ENCODE measurements at places on chromosomes 2 and 18.

DNA sequence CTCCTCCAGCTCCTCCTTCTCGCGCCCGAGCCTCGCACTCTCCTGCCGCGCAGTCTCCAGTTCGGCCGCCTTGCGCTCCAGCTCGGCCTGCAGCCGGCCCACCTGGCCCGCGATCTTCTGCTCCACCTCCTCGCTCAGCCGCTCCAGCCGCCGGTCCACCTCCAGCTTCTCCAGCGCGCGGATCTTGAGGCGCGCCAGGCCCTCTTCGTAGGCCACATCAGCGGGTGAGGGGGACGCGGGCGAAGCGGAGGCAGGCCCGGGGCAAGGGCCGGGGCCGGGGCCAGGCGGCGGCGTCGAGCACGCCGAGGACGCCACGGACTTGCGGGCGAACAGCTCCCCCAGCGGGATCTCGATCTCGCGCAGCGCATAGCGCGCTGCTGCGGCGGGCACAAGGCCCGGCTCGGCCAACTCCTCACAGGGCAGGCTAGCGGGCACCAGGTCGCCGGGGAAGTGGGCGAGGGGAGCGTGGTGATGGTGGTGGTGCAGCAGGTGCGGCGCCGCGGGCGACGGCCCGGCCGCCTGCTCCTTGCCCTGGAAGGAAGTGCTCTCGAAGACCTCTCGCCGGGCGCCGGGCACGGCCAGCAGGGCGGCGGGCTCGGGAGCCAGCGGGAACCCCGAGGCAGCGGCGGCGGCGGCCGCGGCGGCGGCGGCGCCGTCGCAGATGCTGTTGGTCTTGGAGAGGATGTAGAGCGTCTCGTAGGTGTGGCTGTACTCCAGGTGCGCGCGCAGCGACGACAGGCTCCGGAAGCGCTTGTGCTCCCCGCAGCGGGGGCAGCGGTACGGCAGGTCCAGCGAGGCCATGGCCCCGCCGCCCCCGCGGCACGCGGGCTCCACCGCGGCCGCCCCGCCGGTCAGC lies 15.2 kb downstream of the FBXO41 start:
- DNase-seq = peak; percentile 67

- DNase-seq = no peak
Observed at GRCh38 chr2:230552181-230552580, 136.2 kb downstream of the SP100 start.

GRCh38 chr2:42949125-42949524 lies 156.7 kb upstream of the HAAO start:
- DNase-seq = no peak

- peak; percentile 39 for DNase-seq
Observed at GRCh38 chr18:74598350-74599001, 806 bp downstream of the ZNF407 start.

- no peak for DNase-seq
Observed at GRCh38 chr2:224646242-224646846, 61.2 kb upstream of the CUL3 start.

DNA sequence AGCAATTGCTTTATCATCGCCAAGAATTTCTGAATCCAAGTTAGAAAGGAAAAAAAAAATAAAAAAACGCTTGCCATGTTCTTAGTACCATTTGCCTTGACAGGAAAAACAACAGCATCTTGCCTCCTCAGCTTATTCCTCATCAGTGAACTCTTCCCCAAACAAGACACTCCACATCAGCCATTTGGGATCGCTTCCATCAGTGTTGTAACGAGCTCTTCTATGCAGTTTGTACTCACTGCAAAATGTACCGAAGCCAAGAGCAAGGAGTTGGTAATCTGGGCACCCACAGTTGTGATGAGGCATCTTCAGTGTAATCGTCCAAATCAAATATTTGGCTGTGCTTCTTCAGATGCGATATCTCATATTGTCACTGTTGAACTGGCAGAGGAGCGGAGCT lies 503.7 kb downstream of the TMEM182 start:
- no peak for DNase-seq

DNA sequence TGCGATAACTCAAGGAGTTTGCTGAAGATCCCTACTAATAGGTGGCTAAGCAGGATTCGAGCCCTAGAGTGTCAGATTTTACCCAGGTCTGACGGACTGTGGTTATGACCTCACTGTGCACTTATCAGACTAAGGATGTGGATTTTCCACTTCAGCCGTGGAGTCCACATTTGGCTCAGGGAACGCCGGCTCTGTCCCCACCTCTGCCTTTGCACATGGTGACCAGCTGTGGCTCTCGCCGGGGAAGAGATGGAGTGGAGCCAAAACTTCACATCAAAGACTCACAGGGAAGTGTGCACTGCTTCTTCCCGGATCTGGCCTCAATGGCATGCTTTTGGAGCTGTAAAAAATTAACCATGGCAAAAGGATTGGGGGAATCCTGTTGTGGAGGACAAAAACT lies 249.3 kb upstream of the APCDD1 start:
- DNase-seq = no peak

- no peak for DNase-seq
Observed at GRCh38 chr18:21684731-21685130, 19.8 kb downstream of the ABHD3 start.

DNA sequence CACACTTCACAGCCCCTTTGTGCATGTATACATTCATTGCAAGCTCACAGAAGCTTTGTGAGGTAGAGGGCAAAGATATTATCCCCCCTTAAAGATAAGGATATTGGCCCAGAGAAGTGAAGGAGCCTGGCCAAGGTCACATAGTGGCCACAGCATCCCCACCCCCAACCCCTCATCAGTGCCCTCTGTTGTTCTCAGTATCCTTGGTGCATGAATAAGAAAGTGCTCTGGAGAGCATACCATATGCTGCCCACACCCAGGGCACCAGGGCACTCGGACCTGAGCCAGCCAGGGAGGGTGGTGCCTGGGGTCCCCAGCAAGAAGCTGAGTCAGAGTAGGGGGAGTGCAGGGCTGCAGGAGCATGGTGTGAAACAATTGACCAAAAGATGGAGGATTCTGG lies 3.3 kb downstream of the DYSF start:
- DNase-seq = no peak

DNA sequence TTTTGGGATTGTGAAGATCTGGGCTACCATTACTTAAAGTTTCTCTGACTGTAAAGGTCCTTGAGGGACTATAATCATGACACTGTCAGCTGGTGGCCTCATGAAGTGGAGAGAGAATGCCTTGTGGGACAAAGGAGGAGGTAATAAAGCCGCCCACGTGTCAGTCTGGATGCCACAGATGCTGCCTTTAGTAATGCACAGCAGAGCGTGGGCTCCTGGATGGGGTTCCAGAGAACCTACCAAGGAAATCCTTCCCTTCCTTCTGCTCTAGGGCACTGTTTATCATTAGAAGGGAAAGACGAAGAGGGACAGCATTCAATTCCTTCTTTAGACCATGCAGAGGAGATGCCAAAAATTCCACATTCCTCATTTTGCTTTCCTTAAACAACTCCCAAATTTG lies 63.5 kb downstream of the COL5A2 start:
- DNase-seq = no peak

DNA sequence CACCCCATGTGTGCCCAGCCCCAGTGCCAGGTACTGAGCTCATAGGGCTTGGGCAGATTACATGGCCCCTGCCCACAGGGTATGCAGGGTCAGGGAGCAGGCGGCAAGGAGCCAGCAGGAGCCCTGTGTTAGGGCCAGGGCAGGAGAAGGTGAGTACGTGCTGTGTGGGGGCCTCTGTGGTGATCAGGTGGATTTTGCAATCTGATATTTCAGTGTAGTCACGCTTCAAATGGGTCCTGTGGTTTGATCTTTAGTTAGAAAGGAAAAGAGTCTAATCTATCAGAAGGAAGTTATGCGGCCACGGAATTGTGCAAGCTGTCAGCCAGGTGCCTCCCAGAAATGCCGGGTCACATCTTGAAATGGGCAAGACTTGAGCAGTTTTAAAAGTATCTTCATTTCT lies 13.9 kb downstream of the UBE2F start:
- no peak for DNase-seq

- DNase-seq = no peak
Observed at GRCh38 chr2:4518596-4518995, 815.2 kb downstream of the DCDC2C start.

GRCh38 chr2:120470041-120470965 lies 124.4 kb downstream of the INHBB start:
- no peak for DNase-seq

DNA sequence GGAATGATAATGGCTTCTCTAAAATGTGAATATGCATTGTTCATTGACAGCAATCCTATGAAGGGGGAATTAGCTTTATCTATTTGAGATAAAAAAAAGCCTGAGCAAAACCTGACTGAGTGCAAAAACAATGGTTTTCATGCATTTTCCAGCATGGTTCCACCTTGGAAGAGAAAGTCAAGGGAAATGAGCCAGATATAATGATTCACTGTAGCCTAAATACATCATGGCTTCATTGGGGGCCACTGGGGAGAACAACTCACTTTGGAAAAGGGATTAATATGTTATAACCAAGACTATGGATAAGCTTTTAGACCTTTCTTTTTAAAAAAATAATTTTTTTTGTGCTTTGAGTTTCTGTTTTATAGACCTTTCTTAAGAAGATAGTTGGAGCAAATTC lies 679.7 kb downstream of the NYAP2 start:
- DNase-seq = no peak

GRCh38 chr2:102892698-102893310 lies 131.0 kb downstream of the TMEM182 start:
- DNase-seq = no peak

DNA sequence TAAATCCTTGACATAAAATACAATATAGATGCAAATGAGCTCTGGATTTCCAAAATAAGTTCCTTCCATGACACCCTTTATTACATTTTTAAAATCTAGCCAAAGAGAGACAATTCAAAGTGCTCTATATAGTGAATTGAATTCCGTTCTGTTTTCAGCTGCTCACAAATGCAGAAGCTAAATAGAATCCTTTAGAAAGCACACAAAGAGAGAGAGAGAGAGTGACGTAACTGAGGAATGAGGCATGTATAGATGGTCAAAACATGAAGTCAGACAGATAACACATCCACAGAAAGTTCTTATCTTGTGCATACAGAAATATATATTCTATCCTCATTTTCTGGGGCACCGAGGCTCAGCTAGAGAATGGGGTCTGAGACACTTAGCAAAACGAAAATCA lies 344.7 kb upstream of the NETO1 start:
- DNase-seq = no peak

GRCh38 chr2:228469721-228470120 lies 288.2 kb upstream of the SPHKAP start:
- DNase-seq = no peak

- DNase-seq = no peak
Observed at GRCh38 chr2:46816846-46817726, 98.5 kb downstream of the MCFD2 start.

Data from activated CD4-positive, CD25-positive, alpha-beta regulatory T cell (primary cell).